Activated CD4-positive, alpha-beta T cell treated with anti-CD3 and anti-CD28 coated beads, Interleukin-2, amount 50 U/mL, for 1 hour (primary cell): ENCODE measurements at places on chromosomes 2 and 18.

GRCh38 chr18:78130232-78131195, 849.1 kb upstream of the SALL3 start:
- no peak for DNase-seq

- no peak for DNase-seq
Observed at GRCh38 chr2:66854298-66854697, 419.4 kb downstream of the MEIS1 start.

DNA sequence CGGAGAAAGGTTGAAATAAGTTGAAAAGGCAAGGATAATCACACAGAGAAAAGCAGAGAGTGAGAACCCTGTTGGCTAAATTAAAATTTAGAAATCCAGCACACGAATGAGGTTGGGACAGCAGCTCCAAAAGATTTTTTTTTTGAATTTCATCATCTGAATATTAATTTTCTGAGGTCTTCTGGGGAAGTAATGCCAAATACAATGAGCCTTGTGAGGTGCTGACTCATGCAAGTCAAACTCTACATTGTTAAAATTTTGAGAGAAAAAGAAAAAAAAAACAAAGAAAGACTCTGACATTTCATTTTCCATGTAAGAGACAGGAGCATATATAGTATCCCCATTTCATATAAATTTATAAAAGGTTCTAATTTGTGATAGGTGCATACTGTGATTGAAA, 614.2 kb upstream of the CDH2 start:
- no peak for DNase-seq

DNA sequence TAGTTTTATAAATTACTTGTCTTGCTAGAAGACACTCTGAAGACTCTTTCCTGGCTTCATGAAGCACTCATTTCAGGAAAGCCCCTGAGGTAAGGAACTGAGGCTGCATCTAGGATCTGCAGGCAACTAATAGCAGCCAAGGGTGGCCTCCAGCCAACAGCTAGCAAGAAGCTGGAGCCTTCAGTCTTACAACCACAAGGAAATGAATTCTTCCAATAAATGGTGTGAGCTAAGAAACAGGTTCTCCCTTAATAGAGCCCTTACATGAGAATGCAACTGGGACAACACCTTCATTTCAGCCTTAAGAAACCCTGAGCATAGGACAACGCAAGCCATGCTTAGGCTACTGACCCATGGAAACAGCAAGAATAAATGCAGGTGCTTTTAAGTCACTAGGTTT, 254.6 kb upstream of the RBBP8 start:
- no peak for DNase-seq

- DNase-seq = no peak
Observed at GRCh38 chr2:77521548-77521891, 656 bp downstream of the LRRTM4 start.

GRCh38 chr2:83364264-83364663, 1094.8 kb downstream of the SUCLG1 start:
- DNase-seq = no peak

DNA sequence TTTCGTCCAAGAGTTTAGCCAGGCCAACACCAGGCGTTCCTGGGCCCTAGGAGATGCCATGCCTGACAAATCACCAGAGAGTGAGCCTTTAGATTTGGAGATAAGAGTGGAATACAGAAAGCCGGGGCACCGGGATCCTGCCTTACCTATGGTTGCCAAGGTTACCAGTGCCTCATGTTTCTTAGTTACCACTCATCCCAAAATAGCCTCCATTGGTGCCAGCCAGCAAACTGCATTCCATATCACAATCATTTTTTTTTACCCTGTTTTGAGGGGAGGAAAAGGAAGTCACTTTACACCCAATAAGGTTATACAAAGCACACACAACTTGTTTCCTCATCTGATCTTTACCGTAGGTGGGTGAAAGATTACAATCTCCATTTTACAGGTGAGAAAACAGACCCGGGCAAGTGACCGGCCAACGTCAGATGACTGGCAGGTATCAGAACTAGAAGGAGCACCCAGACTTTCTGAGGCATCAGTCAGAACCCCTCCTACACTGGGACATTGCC, 48.3 kb upstream of the PDIA6 start:
- no peak for DNase-seq

GRCh38 chr2:60994131-60994530, 23.4 kb upstream of the PEX13 start:
- DNase-seq = no peak

GRCh38 chr2:124286089-124286783, 261.1 kb downstream of the CNTNAP5 start:
- no peak for DNase-seq

DNA sequence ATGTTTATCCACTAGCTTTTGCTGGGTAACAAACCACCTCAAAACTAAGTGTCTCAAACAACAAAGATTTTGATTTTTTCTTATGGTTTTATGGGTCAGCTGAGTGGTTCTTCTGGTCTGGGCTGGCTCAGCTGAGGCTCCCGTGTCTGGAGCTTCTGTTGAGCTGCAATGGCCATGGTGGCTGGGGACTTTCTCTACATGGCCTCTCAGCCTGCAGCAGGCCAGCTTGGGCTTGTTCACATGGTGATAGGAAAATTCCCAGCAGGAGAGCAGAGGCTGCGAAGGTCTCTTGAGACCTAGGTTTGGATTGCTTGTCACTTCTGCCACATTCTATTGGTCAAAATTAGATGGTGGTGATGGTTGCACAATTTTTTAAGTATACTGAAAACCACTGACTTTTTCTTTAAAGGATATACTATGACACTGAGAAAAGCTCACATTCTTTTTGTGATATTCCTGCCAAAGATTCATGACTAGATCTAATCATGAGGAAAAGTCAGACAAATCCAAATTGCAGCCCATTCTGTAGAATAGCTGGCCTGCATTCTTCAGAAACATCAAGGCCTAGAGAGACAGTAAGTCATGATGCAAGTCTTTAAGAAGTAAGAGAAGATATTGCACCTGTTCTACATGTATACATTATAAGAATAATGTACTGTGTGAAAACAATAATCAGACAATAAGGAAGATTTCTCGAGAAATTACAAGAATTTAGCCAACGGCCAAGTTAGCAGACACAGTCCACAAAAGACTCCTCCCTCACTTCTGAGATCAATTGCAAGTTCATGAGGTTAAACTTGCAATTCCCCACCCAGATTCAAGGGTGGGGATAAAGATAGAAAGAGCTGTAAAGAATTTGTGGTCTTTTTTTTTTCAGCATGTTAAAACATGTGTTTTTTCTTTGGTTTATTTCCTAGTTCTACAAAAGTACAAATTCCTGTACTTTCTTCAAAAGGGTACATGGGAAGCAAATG, 35.0 kb upstream of the IL1R2 start:
- DNase-seq = no peak

DNA sequence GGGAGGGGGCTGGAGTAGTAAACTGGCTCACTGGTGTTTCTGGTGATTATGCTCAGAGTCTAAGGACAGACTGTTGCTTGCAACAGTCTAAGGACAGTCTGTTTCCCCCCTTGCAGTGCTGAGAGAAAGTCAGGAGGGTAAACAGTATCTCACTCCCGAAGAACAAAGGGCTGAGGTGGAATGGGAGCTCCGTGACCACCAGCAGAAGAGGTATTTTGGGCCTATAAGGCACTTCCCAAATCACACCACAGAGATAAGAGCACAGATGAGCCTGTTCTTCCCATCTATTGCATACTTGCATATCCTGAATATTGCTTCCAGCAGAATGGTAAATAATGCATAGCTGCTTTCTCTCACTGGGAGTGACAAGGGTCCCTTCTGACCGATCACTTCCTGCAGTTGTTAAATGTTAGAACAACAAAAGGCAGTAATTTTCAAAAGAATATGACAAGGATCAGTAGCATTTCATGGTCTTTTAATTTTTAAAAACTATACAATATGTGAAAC, 160.4 kb upstream of the LYPD1 start:
- no peak for DNase-seq

- no peak for DNase-seq
Observed at GRCh38 chr2:11980809-11981208, 234.4 kb downstream of the LPIN1 start.

DNA sequence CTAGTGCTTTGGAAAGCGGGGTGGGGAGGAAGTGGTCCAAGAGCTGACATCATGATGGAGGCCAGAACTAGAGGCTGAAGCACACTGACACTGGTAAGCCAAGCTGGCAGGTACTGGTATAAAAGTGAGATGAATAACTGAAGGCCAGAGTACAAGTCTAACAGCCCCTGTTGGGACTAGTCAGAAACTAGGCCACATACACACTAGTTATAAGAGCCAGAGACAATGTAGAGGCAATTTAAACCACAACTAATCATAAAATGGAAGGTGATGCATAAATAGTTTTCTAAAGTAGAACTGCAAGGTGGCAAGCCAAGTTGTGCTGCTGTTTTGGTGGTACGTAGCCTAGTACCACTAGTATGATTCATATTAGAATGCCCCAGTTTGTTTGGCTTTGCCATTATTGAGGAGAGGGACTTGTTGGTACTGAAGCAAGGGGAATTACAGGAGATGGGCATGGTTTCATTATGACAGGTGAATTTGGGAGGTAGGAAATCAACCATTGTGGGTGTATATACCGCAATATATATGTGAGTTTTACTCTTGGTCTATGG, 57.6 kb downstream of the GDF7 start:
- no peak for DNase-seq

DNA sequence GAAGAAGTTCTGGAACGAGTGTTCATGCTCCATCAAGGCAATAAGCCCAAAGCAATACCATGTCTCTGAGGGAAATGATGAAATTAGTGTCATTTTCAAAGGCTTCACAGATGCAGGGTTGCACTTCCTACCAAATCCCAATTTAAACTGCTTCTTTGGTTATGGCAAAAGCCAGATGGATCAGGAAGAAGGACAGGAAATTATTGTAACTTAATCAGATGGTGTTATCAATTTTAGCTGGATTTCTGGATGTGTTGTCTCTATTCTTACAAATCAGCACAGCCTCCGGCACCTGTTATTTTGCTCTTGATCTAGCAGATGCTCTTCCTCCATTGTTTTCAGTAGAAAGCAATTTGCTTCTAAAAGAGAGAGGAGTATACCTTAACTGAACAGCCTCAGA, 693.4 kb downstream of the SOCS6 start:
- DNase-seq = no peak

DNA sequence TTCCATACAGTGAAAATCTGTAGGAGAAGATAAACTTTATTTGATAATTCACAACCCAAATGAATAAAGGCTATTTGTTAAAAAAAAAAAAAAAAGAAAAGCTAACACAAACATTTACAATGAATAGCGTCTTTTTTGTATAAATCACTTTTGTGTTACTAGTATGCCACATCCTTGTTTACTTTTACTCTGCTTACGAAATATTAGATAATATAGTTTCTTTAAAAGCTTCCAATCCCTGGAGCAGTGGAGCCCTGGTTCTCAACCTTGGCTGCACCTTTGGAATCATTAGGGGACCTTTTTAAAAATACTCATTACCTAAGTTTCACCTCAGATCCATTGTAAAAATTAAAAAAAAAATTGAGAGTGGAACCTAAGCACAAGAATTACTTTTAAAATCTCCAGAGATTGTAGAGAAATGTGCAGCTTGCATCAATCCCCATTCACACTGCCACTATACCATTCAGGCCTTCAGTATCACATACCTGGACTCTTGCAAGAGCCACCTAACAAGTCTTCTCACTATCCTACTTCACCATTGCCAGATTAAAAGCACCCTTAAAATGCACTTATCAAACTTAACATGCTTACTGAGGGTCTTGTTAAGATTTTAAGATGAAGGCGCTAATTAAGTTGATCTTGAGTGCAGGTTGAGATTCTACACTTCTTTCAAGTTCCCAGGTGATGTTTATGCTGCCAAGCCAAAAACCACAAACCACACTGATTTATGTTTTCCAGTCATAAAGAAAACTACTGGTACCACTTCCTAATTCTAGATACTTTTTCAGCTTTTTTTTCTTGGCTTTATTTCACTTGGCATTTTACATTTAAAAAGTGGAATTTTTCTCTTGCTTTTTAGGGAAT, 59.7 kb upstream of the ZC3H15 start:
- DNase-seq = no peak

- no peak for DNase-seq
Observed at GRCh38 chr2:24010477-24011249, 778 bp downstream of the MFSD2B start.

GRCh38 chr2:157920736-157921135, 44.6 kb upstream of the ACVR1 start:
- DNase-seq = no peak

- no peak for DNase-seq
Observed at GRCh38 chr2:166344286-166345113, 31.2 kb downstream of the SCN9A start.

DNA sequence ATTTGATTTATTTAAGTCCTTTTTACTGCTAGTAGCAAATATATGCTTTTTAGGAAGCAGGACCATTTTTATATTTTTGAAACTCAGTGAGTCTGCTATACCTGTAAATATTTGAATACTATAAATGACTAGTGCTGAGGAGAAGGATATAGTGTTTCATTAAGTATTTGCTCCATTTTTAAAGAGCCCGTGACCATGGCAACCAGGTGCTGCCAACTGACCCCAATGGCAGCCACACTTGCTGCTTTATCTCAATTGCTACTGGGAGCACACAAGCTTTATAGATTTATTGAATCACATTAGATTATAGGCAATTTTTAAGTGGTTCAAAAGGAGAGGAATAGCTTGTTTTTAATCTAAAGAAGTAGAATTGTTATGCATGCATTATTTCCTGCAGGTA, 142.0 kb downstream of the SCG2 start:
- DNase-seq = no peak

DNA sequence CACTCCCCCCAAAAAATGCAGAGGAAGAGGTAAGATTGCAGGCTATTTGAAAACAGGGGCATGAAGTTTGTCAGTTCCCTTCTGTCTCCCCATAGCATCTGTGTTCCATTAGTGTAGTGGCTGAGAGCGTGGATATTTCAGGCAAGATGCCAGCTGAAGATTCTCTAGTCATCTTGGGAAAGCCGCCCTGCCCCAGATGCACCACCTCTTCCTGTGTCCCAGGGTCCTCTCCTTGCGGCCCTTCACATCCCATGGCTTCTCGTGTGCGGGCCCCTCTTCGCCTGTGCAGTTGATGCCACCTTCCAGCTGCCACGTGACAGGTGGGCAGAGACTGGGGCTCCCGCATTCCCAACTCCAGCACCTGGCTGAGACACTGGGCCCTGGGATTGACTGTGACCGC, 16.1 kb downstream of the TMEM127 start:
- no peak for DNase-seq

DNA sequence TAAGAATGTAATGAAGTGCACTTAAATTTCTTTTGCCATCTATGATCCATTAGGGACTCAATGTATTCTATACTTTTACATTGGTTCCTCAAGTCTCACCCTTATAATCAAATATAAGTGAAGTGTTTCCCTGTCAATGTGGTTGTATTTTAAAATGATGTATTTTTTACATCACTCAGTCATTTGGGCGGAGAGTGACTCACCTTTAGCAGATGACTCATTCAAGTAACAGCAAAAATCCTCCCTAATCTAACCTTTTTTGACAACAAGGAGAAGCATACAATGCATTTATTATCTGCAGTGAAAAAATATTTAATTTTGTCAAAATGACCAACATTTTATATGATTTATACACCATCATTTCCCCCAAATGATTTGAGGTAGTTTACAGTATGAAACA, 94.4 kb downstream of the FANCL start:
- no peak for DNase-seq

- no peak for DNase-seq
Observed at GRCh38 chr2:188452084-188452483, 160.4 kb downstream of the GULP1 start.
